T-helper 9 cell (primary cell): ENCODE measurements at places on chromosomes 4 and X.

- no peak for DNase-seq
Measured at GRCh38 chr4:15488136-15488535, 18.5 kb downstream of the CC2D2A start.

DNA sequence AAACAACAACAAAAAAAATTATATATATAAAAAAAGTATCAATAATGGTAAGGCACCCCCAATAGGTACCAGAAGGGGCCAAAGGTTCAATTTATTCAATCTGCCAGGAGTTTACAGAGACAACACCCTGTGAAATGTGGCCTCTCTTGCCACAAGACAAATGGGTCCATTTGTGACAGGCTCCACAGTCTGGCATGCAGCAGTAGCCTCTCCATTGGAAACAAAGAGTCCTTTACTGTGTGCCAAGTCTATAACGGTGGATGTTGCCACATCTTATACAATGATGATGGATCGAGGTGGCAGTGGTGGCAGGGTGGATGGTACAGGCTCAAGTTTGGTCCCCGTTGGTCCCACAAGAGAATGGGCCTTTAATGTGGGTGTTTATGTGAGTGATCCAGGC, 70.1 kb upstream of the SH3RF1 start:
- DNase-seq = no peak

- DNase-seq = no peak
Measured at GRCh38 chr4:172688534-172688933, 480.1 kb upstream of the GALNT7 start.

DNA sequence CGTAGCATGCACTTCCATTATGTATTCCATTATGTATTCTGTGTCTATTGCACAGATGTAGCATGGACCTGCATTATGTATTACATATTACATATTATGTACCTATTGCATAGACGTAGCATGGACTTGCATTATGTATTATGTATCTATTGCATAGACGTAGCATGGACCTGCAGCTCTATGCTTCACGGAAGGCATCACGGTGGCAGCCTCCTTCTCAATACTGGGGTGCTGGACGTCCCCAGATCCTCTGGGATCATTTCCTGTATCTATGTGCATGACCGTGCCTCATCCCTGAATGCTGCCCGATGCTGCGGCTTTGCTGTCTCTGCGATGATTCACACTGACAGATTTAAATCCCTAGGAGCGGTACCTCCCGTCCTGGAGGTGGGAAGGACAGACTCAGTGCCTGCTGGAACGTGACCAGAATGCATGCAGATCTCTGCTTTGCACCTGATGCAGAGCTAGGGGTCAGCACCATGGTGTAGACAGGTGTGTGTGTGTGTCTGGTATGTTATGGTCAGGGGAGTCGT, 317.5 kb downstream of the DHRSX start:
- no peak for DNase-seq

DNA sequence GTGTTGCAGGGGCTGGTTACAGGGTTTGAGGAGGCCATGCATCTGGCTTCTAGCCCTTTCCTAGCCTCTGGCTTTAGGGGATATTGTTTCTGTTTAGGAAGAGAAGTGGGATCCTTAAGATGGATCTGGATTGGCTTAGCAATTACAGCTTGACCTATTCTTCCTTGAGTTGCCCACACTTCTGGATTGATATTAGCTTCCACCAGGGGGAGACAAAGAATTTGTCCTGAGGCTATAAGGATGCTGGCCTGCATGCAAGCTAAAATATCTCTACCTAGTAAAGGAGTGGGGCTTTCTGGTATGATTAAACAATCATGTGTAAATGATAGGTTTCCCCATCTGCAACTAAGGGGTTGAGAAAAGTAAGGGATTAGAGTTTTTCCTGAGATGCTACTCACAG, 117.2 kb downstream of the TEX13C start:
- DNase-seq = no peak

GRCh38 chr4:152563209-152563608, 27.3 kb upstream of the FBXW7 start:
- no peak for DNase-seq

GRCh38 chr4:19260346-19260745, 991.4 kb upstream of the SLIT2 start:
- no peak for DNase-seq

- DNase-seq = no peak
Measured at GRCh38 chr4:99390055-99390454, 37.5 kb upstream of the ADH1C start.

GRCh38 chr4:57055886-57056285, 54.3 kb downstream of the IGFBP7 start:
- DNase-seq = no peak

- DNase-seq = no peak
Measured at GRCh38 chr4:101846550-101846949, 56.0 kb downstream of the BANK1 start.

DNA sequence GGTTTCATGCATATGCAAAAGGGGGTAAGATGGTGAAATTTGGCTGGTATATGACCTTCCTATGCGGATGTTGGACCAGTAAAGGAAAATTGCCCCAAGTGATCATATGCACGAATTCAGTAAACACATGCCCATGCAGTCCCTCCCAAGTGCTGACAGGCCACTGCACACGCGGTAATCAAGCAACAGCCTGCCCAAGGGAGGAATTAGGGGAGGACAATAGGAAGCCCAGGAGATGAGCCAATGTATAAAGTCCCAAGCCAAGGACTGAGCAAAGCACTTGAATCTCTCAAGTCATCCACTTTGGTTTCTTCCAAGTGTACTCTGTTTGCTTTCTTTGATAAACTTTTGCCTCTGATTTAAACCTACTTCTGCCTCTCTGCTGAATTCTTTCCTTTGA, 21.1 kb downstream of the MAGEB16 start:
- no peak for DNase-seq

DNA sequence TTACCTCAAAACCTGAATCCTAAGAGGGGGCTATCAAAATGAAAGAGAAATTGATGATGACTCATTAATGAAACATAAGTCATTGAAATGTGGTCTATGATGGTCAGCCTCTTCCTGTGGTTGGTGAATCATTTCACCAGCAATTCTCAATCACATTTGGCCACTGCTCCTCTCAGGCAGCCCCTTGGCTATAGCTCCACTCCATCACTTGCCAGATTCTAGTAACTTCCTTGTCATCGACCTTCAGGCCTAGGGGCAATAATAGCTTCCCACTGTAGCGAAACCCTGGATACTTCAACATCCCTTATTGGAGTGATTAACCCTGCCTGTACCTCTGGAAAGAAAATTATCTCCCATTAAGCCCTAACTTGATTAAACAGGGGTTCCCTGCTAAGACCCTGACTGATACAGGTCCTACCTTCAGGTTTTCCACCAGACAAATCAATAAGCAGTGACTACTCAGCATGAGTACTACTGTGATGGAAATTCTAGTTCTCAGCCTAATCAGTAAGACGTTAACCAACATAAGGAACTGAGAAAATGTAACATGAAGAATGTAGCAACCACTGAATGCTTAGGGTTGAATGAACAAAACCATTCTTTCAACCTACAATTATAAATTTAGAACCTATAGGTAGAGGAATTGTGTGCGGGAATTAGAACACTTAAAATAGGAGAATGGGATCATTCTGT, 30.4 kb downstream of the ADH7 start:
- no peak for DNase-seq

GRCh38 chrX:22559506-22559905, 286.8 kb downstream of the CBLL2 start:
- no peak for DNase-seq

- DNase-seq = no peak
Measured at GRCh38 chr4:56540826-56541225, 35.2 kb downstream of the ARL9 start.

DNA sequence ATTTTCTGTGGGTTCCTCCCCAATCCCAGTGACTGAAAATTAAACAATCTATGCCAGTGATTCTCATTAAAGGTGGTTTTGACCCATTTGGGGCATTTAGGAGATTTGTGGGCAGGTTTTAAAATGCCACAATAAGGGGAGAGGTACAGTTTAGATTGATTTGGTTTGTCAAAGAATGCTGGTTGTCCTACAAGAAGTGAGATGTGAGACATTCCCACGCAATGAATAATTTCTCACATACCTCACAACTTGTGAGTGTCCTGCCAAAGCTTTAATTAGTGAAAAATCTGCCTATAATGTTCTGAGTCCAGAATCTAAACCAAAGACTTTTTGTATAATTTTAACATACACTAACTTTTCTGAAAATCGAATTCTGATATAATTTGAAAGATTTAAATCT, 199.4 kb downstream of the MAPK10 start:
- no peak for DNase-seq

- DNase-seq = no peak
Measured at GRCh38 chr4:121344098-121344497, 36.7 kb downstream of the QRFPR start.
